Renal pelvis (tissue), 12 donors: ENCODE measurements at places on chromosomes 12 and 14. TPM values are rescaled to one million over a fixed set of nuclear protein-coding genes. Genes with fewer than 3 reads are reported as not detected.

TAS2R19 gene
- 1.5 TPM for polyA plus RNA-seq

CHMP4A gene
- polyA plus RNA-seq: 70.2 TPM

AMN gene
- polyA plus RNA-seq: 43.3 TPM

SLCO1B1 gene
- polyA plus RNA-seq: not detected

ACOT2 gene
- 69.6 TPM for polyA plus RNA-seq

PTPRB gene
- 18.1 TPM for polyA plus RNA-seq

BRI3BP gene
- 11.4 TPM for polyA plus RNA-seq

TMTC3 gene
- 24.7 TPM for polyA plus RNA-seq

LHX5 gene
- polyA plus RNA-seq: not detected

DPPA3 gene
- polyA plus RNA-seq: not detected

ABCC9 gene
- polyA plus RNA-seq: 27.5 TPM

RPS6KL1 gene
- 0.71 TPM for polyA plus RNA-seq

CLEC2B gene
- 1.7 TPM for polyA plus RNA-seq

GUCY2C gene
- polyA plus RNA-seq: 0.58 TPM

TAS2R30 gene
- polyA plus RNA-seq: 0.16 TPM

FKBP11 gene
- polyA plus RNA-seq: 18.3 TPM

NUAK1 gene
- 9.8 TPM for polyA plus RNA-seq

NTN4 gene
- 82.5 TPM for polyA plus RNA-seq

SLC5A8 gene
- polyA plus RNA-seq: 53.6 TPM

MIP gene
- 0.21 TPM for polyA plus RNA-seq

BATF gene
- polyA plus RNA-seq: 0.68 TPM

CCDC175 gene
- polyA plus RNA-seq: 0.57 TPM

P2RX2 gene
- polyA plus RNA-seq: 1.8 TPM

GRIP1 gene
- 23.9 TPM for polyA plus RNA-seq

MYH6 gene
- polyA plus RNA-seq: 0.17 TPM

FGF23 gene
- 0.08 TPM for polyA plus RNA-seq

REP15 gene
- 3.3 TPM for polyA plus RNA-seq

NKX2-1 gene
- not detected for polyA plus RNA-seq

AHNAK2 gene
- polyA plus RNA-seq: 2.6 TPM

PPP1CC gene
- 165 TPM for polyA plus RNA-seq

GYS2 gene
- polyA plus RNA-seq: 0.11 TPM

WNT1 gene
- polyA plus RNA-seq: not detected

KRT75 gene
- polyA plus RNA-seq: not detected

TPPP2 gene
- polyA plus RNA-seq: 3.1 TPM

LTB4R2 gene
- 5.3 TPM for polyA plus RNA-seq

CD4 gene
- polyA plus RNA-seq: 31.0 TPM

VPS33A gene
- polyA plus RNA-seq: 16.2 TPM

ASIC1 gene
- 5.5 TPM for polyA plus RNA-seq

STAT6 gene
- 127 TPM for polyA plus RNA-seq

CPNE8 gene
- polyA plus RNA-seq: 16.4 TPM

TOMM20L gene
- 2.3 TPM for polyA plus RNA-seq

CLECL1 gene
- polyA plus RNA-seq: not detected
